ENCODE measurements at places on chromosomes 2 and 18.
A peak's percentile ranks its signal among the peaks of the same experiment; 100 is the strongest.

DNA sequence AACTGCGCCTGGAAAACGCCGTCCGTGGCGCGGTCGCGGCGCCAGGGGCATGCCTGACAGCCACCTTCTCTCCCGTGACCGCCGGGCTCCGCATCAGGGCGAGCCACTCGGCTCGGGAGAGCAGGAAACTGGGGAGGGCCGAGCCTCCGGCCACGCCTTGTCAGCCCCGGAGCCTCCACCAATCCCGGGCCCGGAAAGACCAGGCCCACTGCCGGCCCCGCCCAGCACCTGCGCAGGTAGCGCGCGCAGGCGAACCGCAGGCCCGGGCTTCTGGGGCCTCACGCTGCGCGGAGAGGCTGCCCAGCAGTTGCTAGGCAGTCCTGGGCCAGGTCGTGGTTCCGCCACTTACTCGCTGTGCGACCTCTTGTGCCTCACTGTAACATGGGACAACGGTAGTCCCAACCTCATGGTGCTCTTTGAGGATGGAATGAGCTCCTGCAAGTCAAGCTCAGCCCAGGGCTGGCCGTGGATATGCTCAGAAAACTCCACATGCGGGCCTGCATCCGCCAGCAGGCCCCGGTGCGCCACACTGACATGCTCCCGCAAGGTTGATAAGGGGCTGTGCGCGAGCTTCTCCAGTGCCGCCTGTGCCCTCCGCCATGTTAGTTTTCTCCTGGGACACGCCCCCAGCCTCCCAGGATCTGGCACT, 97.1 kb downstream of the INHBB start:
- DNase-seq, result no peak

DNA sequence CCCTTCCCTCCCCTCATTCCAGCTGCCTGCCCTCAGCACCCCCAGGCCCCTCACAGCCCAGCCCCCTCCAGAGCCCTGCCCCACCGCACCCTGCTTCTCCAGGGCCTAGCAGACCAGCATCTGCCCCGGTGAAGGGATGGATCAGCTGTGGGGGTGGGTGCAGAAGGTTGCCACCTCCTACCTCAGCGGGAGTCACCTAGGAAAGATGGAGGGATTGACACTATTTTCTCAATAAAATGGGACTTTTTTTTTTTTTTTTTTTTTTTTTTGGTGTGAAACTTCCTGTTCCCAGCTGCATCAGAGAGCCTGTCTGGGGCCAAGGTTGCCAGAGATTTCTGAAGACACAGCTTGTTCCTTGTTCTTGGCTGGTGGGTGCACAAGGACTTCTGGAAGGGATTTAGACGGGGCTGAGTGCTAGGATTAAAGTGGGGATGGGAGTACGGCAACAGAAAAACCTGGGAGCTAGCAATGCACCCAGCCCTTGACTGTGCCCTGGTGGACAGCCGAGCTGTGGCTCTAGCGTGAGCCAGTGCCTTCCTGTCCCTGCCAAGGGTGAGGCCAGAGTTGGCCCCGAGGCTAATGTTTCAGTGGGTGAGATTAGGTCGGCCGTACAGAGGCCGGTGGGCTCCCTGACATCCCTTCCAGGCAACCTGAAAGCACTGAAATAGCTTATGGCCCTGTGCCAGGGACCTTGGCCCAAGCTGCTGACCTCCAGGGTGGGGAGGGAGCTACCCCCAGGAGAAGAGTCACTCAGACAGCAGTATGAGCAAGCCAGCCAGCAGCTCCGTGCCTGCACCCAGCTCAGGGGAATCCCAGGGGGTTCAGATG, 4.6 kb downstream of the B3GNT7 start:
- DNase-seq, result peak; percentile 43

DNA sequence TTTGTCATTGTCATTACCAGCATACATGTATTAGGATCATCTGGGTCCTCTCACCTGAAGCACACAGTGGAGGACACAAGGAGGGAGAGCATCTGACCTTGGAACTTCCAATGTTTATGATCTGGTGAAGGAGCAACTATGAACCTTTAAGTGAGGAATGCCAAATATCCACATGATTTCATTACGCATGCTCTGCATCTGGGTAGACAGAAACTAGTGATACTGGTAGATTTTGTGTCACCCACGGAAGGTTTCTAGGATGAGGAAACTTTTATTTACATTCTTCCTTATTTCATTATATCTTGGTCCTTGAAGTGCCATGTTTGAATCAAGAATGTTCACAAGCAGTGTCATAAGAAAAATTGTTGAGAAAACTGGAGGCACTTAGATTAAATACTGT, 32.1 kb downstream of the SPC25 start:
- no peak for DNase-seq

GRCh38 chr2:129781749-129782632, 197.5 kb upstream of the RAB6C start:
- no peak for DNase-seq

- DNase-seq, result peak; percentile 40
Measured at GRCh38 chr2:211033765-211034164, 477.4 kb downstream of the CPS1 start.

GRCh38 chr2:107776362-107776761, 50.3 kb upstream of the RGPD4 start:
- DNase-seq, result no peak

DNA sequence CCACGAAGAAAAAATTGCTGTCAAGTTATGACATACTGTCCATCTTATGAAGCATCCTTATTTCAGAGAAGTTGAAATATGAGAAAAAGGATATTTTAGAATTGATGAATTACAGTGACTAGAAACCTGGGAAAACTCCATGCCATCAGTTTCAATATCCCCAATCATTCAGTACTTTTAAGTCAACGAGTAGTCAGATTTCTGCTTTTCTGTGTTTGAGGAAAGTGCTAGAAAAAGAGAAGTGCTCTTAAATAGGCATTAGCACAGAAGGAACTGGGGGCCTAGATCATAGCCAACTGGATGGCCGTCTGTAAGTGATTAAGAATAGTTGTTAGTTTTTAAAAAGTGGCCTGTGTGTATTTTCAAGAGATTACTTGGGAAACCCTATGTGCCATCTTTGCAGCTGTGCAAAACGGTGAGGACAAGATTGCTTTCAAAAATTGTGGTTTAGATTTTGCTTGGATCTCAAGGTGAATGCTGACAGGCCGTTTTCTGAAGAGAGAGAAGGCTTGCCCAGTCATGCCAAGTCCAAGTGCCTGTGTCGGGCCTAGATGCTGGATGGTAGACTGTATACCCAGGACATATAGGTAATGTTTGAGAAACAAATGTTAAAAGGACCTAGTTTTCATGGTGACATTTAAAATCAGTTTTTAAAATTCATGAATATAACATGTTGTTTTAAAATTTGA, 5.1 kb downstream of the NEDD4L start:
- no peak for DNase-seq

DNA sequence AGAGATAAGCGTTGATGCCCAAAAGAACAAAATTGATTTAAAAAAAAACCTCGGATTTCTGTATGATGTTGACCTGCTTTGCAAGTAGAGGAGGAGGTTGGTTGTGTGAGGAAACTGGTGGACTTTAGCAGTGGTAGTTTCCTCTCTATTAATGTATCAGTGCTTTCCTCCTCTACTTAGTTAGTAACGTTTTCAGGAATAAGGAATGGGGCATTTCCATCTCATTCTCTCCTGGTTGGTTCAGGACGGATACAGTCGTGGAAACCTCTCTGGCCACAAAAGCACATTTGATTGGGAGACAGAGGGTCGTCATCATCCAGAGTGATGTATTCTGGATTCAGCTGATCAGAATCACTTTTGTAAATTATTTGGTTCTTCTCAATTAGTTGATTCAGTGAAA, 1.5 kb downstream of the FHOD3 start:
- no peak for DNase-seq

DNA sequence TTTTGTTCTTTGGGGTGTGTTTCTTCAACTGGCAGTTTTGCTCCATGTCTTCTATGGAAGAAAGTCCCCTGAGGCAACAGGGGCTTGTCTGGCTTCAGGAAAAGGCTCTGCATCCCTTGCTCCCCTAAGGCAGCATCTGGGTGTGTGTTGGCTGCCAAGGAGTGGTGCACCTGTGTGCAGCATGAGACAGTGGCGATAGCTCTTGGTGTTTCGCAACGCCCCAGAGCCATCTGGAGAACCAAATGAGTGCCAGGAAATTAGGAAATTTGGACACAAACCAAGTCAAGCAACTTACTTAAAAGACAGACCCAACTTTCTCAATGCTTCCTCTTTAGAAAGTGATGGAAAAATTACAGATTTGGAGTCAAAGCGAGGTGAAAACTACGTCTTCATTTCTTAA, 1044.4 kb upstream of the CNTNAP5 start:
- peak; percentile 24 for DNase-seq

- no peak for DNase-seq
Measured at GRCh38 chr2:6352247-6352646, 513.5 kb downstream of the CMPK2 start.

GRCh38 chr18:48777744-48778116, 173.0 kb downstream of the SMAD7 start:
- DNase-seq, result no peak

GRCh38 chr18:49784427-49785185, 28.7 kb downstream of the ACAA2 start:
- no peak for DNase-seq

DNA sequence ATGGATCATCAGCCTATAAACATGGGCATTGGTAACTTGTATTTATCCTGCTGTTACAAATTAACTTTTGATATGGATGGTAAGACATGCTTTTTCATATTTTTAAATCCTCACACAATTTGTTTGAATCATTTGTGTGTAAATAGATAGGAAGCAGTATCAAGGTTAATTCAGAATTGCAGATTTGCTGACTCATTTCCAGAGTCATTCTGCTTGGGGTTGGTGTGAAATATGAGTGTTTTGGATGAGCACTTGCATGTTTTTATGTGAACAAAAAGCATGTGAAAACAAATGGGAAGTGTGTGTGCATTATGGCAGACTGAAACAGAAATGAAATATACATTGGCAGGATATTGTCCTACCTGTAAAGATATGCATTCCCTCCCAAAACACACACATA, 11.8 kb downstream of the CCDC85A start:
- DNase-seq, result no peak

DNA sequence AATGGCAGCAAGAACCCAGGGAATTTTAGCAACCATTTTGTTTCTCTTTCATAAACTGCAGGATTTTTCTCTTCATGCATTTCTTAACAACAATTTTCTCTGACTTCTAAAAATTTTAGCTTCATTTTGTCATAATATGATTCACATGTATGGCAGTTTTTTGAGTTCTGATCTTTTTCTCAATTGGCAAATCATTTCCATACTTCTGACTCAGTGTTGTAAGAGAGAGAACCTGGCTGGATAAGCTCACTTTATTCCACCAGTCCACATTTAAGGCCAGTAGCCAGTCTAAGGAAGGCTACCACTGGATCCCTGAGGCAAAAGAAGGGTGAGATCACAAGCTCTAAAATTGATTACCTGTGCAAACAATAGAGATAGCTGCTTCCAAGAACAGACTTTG, 42.8 kb upstream of the COL3A1 start:
- DNase-seq, result no peak

DNA sequence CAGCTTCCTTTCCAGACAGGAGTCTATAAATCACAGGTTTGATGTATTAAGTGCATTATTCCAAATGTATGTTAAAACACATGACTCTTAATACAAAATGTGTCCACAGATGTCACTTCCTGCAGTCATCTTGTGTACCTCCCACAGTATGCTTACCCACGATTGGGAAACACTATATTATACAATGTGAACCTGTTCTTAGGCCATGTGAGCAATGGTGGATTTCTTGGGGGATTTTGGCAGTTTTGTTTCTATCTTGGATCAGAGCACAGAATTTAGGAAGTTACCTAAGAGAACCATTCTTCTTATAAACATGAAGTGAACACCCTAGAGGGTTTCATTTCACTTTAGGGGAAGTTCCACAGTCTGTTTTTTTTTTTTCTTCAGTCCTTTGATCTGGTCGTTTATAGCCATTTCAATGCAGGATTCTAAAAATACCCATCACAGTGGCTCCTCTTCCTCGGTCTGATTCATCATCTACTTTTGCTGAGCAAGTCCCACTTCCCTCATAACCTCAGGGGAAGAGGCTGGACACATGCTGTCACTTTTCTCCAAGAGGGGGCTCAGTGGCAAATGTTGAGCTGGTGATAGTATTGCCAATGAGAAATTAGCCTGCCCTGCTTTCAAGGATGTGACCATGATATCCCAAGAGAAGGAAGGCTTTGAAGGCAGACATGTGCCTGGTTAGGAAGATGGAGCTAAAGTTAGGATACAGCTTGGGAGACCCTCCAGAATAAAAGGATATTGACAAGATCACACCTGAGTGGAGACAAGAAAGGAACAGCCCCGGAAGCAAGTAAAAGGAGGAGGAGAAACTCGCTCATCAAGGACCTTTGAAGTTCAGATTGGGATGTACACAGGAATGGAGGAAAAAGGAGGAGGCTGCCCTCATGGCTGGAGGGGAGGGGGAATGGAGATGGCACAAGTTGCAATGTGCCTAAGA, 22.6 kb downstream of the PLEK start:
- DNase-seq, result no peak

- DNase-seq, result no peak
Measured at GRCh38 chr2:198371921-198372543, 567.6 kb downstream of the PLCL1 start.

GRCh38 chr2:119421304-119421703, 10.3 kb upstream of the TMEM37 start:
- no peak for DNase-seq

- DNase-seq, result no peak
Measured at GRCh38 chr2:188897096-188897495, 77.1 kb upstream of the COL3A1 start.

DNA sequence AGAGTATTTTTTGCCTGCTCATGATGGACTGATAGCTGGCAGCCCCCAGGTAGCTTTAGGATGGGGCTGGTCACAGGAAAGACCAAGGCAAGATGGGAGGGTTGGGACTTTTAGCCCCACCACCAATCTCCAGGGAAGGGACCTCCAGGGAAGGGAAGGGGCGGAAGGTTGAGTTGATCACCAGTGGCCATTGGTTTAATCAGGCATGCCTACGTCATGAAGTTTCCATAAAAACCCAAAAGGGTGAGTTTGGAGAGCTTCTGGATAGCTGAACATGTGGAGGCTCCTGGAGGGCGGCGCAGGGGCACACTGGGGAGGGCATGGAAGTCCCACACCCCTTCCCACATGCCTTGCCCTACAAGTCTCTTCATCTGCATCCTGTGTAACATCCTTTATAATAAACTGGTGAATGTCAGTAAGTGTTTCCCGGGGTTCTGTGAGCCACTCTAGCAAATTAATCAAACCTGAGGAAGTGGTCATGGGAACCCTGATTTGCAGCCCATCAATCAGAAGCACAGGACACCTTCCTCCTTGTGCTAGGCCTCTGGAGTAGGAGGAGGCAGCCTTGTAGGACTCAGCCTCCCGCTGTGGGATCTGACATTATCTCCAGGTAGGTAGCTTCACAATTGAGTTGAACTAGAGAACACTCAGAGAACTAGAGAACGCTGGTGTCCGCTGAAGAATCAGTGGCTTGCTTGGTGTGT, 30.3 kb downstream of the RAB31 start:
- DNase-seq, result no peak

DNA sequence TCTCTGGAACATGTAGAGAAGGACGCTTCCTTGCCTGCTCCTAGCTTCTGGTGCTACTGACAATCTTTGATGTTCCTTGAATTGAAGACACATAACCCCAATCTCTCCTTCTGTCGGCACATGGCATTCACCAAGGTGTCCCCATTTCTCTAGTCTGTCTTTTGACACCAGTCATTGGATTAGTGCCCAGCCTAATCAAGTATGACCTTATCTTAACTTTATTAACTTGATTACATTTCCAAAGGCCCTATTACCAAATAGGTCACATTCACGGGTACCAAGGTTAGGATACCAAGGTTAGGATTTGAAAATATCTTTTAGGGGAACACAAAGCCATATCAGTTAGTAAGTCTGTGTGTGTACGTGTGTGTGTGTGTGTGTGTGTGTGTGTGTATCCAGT, 377.9 kb downstream of the CMPK2 start:
- no peak for DNase-seq

GRCh38 chr2:169759987-169760386, 26.4 kb downstream of the KLHL23 start:
- DNase-seq, result no peak

All from D341Med (cell line).